CD4-positive, alpha-beta T cell treated with Interleukin-1 beta for 1 hour (primary cell): ENCODE measurements at places on chromosomes 5 and 9.

DNA sequence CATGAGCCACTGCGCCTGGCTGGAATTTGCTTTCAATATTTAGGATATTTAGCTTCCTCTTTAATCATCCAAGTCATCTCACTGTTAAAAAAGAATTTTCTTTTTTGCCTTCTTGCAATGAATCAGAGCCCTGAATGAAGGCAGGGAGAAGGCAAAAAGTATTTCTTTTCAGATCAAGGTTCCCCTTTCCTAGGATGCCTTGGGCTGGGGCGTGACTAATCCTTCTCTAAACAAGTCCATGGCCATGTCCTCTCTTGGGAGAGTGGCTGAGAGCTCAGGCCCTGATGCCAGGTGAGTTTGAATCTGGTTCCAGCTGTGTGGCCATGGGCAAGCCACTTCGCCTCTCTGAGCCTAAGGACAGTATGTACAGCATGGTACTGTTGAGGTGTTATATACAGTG lies 84.8 kb upstream of the NEURL1B start:
- no peak for DNase-seq

- no peak for DNase-seq
Observed at GRCh38 chr9:102867488-102867887, 127.6 kb upstream of the CYLC2 start.

DNA sequence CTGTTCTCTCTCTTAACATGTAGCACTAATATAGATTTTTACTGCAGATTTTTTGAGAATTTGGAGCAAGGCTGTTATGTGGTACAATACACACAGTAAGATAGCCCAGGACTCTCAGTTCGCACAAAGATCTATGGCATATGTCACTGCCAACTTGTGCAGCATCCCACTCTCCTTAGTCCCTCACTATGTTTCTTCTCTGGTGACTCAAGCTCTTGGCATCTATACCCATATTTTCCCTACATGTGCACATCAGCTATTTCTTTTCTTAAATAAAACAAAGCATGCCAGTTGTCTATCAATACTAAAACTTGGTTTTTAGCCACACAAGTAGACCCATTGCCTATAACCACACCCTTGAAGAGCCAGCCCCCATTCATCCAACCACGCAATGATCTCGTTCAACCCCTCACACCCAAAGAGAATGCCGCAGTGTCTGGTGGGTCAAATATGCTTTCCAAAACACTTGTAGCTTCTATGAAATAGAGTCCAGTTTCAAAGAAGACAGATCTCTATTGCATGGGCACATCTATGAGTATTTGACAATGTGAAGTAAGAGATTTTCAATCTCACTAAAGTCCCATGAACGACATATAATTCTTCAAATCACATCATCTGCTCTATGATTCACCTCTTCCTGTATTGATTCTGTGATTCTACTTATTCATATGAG lies 18.2 kb upstream of the IL7R start:
- DNase-seq: no peak

DNA sequence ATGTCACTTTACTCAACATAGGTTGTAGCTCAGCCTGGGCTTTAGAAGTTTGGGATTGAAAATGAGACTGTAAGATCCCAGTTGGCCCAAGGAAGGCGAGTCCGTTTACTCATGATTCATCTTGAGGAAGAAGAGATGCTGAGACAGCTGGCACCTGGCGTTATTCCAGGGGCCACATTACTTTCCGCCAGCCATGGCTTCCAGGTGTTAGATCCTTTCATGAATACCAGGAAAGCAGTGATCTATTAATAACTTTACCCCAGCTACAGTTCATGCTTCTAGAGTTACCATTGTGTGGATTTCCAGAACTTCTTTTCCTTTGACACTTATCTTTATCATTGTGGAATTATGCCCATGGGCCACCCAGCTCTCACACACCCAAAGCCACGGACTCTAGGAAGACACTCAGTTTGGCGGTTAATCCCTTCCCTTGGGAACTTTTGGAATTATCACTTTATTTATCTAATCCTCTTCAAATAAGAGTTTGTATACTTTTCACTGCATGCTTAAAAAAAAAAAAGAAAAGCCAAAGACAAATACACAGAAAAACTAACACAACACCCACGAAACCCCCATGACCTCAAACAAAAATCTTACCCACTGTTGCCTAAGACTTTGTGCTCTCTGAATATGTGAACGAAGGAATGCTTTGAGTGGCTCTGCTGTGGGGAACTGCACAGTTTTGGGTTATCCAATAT lies 26.9 kb downstream of the RAI14 start:
- DNase-seq: no peak
